ENCODE measurements at places on chromosomes 11 and 22. TPM values are rescaled to one million over a fixed set of nuclear protein-coding genes. Genes with fewer than 3 reads are reported as not detected.

GRCh38 chr11:2549080-2549479 lies 104.3 kb downstream of the KCNQ1 start:
- no peaks in the 10 kb centered on the region for H3K36me3 ChIP-seq
- H3K27ac ChIP-seq = no peak overlapping the region
- peak; percentile 63 for DNase-seq

- H3K36me3 ChIP-seq = no peaks in the 10 kb centered on the region
- H3K4me3 ChIP-seq = no peak overlapping the region
- H3K27ac ChIP-seq = no peak overlapping the region
- H3K4me1 ChIP-seq = peaks cover 36% of the 10 kb centered on the region
- no peaks in the 10 kb centered on the region for H3K27me3 ChIP-seq
These were observed 95.7 kb downstream of the NAV2 start for GRCh38 chr11:19808076-19808911.

GRCh38 chr11:36933481-36933880 lies 335.4 kb upstream of the RAG2 start:
- H3K36me3 ChIP-seq = no peaks in the 10 kb centered on the region
- H3K27me3 ChIP-seq = peaks cover 6% of the 10 kb centered on the region
- H3K27ac ChIP-seq = no peak overlapping the region
- H3K4me1 ChIP-seq = no peaks in the 10 kb centered on the region

DNA sequence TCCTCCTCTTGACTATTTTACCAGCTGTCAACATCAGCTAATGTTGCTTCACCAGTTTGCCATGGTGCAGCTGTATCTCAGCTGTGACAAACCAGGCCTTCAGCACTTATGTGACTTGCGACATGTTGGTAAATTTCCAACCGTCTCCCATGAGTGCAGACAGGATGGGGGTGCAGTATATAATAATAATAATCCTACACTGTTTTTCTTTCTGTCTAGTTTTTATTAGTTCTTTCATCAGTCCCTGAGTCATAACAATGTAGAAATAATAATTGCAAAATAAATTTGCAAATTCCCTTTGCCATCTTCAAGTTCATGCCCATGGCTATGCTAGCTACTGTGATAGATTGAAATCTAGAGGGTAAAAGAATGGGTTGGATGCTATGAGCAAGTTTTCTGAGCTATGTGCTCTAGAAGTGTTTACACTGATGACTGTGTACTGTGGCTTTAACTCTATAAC lies 4.9 kb downstream of the MMP13 start:
- peaks cover 2% of the 10 kb centered on the region for H3K36me3 ChIP-seq
- peak overlapping the region; percentile 73 for H3K27ac ChIP-seq
- no peaks in the 10 kb centered on the region for H3K27me3 ChIP-seq
- DNase-seq = no peak
- no peak overlapping the region for H3K4me3 ChIP-seq
- peaks cover 15% of the 10 kb centered on the region for H3K4me1 ChIP-seq

- DNase-seq = peak; percentile 77
- no peak overlapping the region for H3K27ac ChIP-seq
- no peaks in the 10 kb centered on the region for H3K36me3 ChIP-seq
- no peak overlapping the region for H3K4me3 ChIP-seq
These were observed 35.7 kb downstream of the B3GAT1 start for GRCh38 chr11:134376150-134376921.

PIWIL4 gene
- total RNA-seq = 2.5 TPM

OR4C13 gene
- not detected for total RNA-seq

Data from chondrocyte (in vitro differentiated cells).